ENCODE measurements at places on chromosomes 13 and 19.
A peak's percentile ranks its signal among the peaks of the same experiment; 100 is the strongest.

DNA sequence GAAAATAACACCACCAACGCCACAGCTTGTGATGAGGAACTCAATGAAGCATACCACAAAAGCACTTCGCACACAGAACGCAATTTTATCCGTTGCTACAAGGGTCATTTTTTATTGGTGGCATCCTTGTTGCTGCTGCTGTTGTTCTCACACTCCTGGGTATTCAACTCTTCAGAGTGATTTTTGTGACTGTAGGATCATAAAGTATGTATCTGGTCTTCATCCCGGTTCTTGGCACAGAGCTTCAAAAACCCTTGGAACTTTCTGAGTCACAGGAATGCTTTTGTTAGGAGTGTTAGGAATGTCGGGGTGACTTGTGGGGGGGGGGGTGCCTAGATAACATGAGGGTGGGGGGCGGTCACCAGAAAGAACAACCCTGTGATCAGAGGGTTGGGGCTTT is 108.4 kb downstream of the ZNF557 start:
- peak; percentile 13 for DNase-seq

- no peak for DNase-seq
Observed at GRCh38 chr13:47837104-47837880, 163.8 kb downstream of the SUCLA2 start.

DNA sequence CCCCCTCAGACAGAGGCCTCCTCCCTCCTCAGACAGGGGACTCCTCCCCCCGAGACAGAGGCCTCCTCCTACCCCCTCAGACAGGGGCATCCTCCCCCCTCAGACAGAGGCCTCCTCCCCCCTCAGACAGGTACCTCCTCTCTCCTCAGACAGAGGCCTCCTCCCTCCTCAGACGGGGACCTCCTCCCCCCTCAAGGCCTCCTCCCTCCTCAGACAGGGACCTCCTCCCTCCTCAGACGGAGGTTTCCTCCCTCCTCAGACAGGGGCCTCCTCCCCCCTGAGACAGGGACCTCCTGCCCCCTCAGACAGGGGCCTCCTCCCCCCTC is 13.9 kb downstream of the C3 start:
- DNase-seq: no peak

- DNase-seq: no peak
Observed at GRCh38 chr13:44978328-44978727, 10.9 kb downstream of the NUFIP1 start.

DNA sequence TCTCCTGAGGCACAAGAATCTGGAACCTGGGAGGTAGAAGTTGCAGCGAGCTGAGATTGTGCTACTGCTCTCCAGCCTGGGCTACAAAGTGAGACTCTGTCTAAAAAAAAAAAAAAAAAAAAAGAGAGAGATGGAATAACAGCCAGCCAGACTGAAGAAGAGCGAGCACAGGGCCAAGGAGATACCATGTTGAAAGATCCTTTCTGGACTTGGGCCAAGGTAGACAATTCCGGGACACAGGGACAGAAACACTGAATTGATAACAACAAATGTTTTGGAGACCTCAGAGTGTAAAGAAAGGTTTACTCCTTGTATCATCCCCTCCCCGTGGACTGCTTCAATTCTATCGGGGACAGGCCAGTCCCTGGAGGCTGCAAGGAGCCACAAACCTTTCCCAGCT is 4.6 kb downstream of the LPAR2 start:
- DNase-seq: no peak
